ENCODE measurements at places on chromosomes 6 and 20.
A peak's percentile ranks its signal among the peaks of the same experiment; 100 is the strongest.

DNA sequence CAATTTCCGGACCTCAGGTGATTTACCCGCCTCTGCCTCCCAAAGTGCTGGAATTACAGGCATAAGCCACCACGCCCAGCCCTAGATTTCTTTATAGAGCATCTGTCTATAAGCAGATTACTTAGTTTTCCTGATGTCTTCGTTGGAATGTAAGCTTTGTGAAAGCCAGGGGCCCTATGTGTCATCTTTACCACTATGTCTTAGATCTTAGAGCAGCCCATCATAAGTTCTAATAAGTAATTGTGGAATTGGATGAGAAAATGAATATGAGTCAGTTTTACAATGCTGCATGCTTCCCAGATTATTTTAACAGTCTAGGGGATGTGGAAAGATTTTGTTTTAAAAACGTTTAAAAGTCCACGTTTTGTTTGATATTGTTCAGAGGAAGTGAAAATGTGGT is 9.1 kb upstream of the ZBTB2 start:
- DNase-seq = no peak

DNA sequence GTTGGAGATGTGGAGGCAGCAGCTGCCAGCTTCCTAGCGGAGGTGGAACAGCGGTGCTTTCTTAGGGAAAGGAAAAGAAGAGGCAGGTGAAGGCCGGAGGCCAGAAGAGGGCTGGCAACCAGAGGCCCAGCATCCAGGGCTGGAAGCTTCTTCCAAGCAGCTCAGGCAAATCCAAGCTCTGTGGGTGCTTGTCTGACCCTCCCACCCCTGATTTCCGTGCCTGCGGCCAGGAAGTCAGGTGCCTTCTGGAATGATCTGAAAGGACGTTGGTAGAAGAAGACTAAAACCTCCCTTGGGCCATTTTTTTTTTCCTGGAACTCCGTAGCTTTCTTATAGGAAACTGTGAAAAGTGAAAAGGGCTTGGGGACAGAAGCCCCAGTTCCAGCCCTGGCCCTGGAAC is 33.1 kb upstream of the GABRR1 start:
- DNase-seq = no peak

- no peak for DNase-seq
Measured at GRCh38 chr6:11007715-11008608, 36.1 kb downstream of the ELOVL2 start.

DNA sequence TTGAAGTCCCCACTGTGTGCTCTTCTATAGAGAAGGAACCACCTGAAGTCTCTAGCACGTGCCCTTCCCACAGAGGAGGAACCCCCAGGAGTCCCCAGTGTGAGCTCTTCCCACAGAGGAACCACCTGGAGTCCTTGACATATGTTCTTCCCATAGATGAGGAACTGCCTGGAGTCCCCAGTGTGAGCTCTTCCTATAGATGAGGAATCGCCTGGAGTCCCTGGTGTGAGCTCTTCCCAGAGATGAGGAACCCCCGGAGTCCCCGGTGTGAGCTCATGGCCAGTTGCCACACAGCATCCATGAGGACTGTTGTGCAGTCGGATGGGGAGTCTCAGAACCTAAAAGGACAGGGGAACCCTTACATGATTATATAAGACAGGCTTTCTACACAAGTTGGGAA is 158.1 kb upstream of the THBS2 start:
- no peak for DNase-seq

DNA sequence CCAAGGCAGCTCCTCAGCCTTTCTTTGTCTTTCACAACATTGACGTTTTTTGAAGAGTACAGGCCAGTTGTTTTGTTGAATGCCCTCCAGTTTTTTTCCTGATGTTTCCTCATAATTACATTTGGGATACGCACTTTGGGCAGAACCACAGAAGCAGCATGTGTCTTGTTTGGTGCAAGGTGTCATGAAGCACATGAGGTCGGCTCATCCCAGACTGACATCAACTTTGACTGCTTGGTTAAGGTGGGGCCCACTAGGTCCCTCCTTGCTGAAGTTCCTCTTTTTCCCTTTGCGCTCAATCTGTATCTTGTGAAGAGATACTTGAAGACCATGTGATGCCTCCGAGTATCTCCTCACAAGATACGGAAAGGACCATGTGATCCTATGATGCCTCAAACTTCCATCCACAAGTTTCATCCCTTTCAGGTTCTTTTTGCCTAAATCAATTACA is 10.5 kb downstream of the SNAI1 start:
- no peak for DNase-seq

GRCh38 chr6:32969685-32970412 is 1.5 kb downstream of the BRD2 start:
- DNase-seq = peak; percentile 78

DNA sequence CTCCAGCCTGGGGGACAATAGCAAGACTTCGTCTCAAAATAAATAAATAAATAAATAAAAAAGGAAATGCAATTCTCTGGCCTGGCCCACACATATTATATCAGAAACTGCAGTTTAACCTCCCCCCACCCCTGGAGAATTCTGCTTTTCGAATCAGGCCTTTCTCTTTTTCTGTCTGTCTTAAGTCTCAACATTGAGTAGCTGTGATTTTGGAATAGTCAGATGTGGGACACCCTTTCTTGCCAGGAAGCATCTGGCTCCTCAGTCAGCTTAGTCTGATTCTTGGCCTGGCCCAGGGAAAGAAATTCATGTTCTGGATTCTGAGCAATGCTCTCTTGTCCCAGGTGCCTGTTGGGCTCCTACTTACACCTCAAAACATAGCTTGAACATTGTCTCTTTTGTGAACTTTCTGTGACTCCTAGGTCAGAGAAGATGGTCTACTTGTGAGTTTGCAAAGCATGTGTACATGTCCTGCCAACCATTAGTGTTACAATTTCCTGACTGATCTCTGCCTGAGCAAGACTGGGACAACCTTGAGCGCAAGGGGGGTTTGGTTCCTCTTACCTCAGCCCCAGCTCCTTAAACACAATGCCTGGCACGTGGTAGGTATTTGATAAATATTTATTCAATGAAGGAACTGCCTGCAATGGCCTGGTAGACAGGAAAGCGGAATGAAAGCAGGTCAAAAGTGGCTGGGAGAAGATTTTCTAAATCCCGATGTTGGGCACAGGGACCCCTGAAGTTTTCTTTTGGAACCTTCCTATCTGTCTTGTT is 23.8 kb upstream of the POU5F1 start:
- DNase-seq = no peak

GRCh38 chr6:88287696-88288095 is 121.5 kb upstream of the CNR1 start:
- no peak for DNase-seq

GRCh38 chr20:21496452-21496851 is 17.4 kb downstream of the NKX2-2 start:
- DNase-seq = no peak

GRCh38 chr20:63553933-63554290 is at the start of gene FNDC11:
TSS of gene FNDC11 (plus strand) at chr20:63554159. CDS start at chr20:63555664, 1,505 bp downstream.
- peak; percentile 54 for DNase-seq

- no peak for DNase-seq
Measured at GRCh38 chr6:139330826-139331500, 39.2 kb upstream of the TXLNB start.

GRCh38 chr20:6178537-6178936 is 55.7 kb upstream of the FERMT1 start:
- no peak for DNase-seq

GRCh38 chr6:105484238-105485161 is 81.6 kb upstream of the PREP start:
- DNase-seq = no peak

- DNase-seq = no peak
Measured at GRCh38 chr20:32847964-32848363, 10.8 kb upstream of the EFCAB8 start.

DNA sequence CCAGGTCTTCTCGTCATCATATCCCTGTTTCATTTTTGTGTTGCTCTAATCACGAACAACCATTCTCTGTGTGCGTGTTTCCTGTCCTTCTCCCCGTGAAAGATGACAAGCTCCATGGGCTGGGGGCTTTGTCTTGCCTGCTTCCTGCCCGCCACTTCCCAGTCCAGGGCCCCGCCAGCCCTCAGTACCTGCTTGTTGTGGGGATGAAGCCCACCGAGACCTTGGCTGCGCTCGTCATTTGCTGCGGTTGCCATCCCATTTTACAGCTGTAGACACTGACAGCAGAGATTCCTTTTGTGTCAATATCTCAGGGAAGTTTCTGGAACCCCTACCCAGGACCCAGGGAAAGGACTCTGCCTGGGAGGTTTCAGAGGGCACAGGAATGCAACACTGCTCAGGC is 40.3 kb upstream of the STX16 start:
- DNase-seq = no peak

GRCh38 chr20:16378712-16379370 is 194.4 kb downstream of the KIF16B start:
- no peak for DNase-seq

DNA sequence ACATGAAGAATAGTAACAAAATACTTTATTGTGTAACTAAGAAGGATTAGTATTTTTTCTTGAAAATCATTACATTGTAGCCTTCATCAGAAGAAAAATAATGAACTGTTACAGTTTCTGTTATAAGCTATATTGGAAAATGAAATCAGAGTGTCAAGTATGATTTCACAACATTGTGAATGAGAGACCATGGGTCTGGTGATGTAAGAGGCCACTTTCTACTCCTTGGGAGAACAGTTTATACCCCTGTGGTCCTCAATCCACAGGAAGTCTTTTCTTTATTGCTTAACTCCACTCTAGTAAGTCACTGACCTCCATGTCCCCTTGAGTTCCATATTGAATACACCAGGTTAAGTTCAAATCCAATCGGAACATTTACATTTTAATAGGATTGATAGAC is 218.7 kb upstream of the FERMT1 start:
- DNase-seq = no peak

- no peak for DNase-seq
Measured at GRCh38 chr6:145808239-145808638, 6.4 kb downstream of the FBXO30 start.

- DNase-seq = no peak
Measured at GRCh38 chr20:56383334-56383733, 8.7 kb downstream of the AURKA start.

- DNase-seq = no peak
Measured at GRCh38 chr6:56327946-56328727, 80.8 kb upstream of the COL21A1 start.

DNA sequence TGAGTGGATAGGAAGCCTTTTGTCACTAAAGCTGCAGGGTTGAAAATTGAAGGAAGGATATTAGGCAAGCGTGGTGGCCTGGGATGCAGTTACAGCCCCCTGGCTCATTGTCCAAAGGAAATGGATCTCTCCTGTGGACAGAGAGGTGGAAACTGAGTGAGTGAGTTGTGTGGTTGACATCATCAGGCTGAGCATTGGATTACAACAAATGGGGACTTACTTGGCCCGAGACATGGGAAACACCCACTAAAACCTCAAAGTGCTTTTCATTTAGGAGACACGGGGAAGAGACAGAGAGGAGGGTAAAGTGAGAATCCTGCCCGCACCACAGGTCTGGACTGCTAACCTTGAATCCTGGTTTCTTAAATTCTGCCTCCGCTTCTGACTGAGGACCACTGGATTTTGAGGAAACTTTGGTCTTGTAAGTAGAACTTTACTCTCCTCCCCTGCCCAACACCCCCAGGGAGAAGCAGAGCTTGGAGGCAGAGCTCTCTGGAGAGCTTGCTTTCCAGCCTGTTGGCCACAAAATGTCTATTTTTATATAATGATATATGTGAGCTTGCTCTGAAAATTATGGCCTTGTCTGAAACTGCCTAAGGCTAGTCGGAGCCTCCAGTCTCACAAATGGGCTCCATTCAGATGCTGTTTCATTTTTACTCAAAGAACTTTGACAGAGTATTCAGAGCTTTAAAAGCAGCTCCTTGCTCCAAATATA is at the start of gene PKIG:
Gene PKIG (plus strand): TSS at position 269 of the 715 bp plus-strand sequence. CDS start 31,978 bp downstream, outside the sequence.
- no peak for DNase-seq

DNA sequence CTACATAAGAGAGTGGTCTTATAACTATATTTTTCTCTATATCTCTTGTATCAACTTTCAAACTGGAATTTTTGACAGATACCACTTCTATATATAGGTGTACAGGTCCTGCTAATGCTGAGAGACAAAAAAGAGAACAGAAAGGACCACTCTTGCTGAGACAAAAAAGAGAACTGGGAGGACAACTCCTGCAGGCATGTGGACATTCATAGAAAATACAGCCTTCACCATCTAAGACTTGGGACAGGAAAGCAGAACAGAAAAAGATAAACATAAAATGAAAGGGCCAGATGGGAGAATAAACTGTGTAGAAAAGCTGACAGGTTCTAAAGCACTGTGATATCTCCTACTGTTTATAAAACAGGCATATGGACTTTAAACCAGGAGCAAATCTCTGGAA is 541.0 kb upstream of the ADGRB3 start:
- DNase-seq = no peak

GRCh38 chr6:149046164-149046821 is 271.2 kb upstream of the TAB2 start:
- DNase-seq = no peak

DNA sequence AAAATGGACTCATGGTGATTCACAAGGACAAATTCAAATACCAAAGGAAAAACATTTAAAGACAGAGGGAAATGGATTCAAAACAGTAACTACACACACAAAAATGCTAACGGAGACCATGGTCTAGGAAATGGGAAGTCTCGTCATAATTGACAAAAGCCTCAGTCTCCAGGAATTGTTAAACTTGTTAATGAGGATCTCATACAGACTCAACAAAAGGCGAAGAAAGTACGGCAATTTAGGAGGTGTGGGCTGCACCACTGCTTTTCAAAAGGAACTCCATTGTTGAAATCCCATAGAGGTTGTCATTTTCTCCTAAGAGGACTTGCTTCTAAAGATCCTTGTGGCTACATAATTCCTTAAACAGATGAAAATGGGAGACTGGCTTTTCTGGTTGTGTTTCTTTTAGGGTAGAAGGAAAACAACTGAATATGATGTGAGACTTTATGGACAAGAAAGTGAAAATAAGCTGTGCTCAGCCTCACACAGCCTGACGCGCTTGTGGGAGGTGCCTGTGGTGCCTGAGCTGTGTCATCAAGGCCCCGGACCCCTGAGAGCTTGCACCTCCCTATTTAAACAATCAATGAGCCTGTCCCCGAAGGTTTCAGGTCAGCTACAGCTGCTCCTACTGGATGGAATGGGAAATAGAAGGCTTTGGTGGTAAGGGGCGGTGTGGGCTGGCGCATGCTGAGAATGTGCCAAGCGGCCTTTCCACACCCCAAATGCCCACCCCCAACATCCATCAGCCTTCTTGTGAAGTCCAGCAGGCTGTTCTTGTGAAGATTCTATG is 2.5 kb upstream of the CLDN20 start:
- no peak for DNase-seq

DNA sequence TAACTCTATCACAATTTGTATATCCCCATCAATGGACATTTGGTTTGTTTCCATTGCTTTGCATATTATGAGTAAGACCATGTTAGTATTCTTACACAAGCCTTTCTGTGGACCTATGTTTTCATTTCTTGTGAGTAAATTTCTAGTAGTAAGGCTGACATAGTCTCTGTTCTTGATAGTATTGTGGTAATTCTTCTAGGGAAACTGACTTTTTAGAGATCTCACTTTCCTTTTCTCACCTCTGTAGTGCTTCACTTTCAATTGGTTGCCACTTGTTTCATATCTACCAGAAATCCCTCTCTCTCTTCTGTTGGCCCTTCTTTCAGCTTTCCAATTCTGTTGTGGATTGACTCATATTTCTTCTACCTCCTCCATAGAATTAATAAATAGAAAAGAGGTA is 8.5 kb downstream of the ISM1 start:
- no peak for DNase-seq

Measured in T-helper 1 cell (primary cell).